ENCODE measurements at places on chromosomes 13 and 19.

DNA sequence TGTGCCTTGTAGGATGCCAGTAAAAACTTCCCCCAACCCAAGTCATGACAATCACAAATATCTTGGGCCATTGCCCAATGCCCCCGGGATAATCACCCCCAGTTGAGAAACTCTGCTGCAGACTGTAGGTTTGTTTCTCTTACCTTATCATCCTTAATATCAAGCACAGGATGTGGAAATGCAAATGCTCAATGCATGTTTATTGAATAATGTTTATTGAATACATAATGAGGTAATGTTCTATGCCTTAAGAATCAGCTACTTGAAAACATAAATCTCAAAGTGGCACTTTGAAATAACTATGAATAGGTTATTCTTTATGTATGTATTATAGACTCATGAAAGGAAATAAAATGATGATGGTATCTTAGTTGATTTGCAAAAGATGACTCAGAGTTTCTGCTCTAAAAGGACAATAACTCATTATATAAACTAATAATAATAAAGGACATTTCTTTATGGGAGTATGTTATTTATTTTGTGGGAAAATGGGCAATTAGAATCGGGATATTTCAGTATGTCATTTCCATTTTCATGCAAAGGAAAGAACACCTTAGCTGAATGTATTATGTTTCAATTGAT is 414.2 kb downstream of the EFNB2 start:
- DNase-seq, result no peak

DNA sequence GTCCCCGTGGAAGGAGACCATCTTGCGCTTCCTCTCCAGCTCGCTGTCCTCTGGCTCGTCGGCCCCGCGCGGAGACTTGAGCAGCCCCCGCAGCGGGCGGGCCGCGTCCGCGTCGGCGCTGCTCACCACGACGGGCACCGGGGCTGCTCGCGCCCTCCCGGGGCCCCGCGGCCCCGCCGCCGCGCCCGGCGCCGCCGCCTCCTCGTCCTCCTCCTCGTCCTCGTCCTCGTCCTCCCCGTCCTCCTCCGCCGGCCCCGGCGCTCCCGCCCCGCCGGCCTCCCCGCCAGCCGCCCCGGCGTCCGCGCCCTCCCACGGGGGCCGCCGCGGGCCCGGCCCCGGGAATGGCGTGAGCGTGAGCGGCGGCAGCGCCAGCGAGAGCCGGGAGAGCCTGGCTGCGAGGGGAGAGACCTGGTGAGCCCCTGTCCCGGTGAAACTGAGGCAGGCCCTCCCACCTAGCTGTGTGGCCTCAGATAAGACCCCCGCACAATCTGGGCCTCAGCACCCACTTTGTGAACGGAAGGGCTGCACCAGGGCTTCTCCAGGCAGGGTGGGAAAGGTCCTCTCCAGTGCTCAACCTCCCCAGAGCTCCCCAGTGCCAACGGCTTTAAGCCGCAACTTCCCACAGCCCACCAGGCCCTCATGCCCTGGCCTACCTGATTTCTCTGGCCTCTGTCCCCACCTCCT is 17.8 kb downstream of the LMTK3 start:
- no peak for DNase-seq

DNA sequence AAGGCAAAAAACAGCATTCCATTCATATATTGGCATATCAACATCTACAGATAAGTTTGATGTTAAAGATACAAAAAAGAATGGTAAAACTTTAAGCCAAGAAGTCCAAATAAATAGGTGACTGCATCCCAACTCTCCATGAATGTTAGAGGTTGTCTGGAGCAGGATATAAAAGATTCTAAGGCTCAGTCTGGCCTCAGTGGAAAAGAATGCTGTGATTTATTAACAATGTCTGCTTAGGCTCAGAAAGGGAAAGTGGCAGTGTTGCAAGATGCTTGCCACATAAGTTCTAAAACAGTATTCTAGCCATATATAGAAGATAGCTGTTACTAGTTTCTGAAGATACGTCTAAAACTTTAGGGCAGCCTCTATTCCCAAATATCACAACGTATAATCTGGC is 179.8 kb upstream of the NBEA start:
- no peak for DNase-seq

DNA sequence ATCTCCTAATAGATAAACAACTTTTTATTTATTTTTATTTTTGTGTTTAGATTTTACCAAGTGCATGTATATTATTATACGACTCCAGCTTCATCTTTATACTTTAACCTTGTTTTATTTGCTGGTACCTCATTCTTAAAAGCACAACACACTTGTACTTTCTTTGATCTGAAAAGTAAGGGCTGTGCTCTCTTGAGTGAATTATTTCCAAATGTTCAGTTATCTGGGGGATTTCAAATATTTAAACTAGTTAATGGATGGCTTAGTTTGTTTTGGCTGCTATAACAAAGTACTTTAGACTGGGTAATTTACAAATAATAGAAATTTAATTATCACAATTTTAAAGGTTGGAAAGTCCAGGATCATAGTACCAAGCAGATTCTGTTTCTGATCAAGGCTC is 1148.2 kb upstream of the PCDH9 start:
- DNase-seq, result no peak

DNA sequence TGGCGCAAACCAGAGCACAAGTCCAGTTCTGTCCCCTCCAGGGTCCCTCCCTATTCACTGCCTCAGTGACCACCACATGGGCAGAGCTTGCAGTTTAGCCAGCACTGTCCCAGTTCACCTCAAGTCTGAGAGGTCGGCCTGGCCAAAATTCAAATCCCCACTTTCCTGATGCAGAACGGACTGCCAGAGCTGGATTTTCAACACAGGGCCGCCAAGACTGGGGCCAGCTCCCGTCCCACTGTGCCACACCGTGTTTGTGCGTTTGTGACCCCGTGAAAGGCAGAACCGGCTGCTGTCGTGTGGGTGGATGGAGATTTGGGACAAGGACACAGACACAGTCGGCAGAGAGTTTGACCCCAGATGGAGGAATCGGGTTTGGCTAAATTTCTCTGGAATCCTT is 176.7 kb downstream of the URI1 start:
- DNase-seq, result no peak

DNA sequence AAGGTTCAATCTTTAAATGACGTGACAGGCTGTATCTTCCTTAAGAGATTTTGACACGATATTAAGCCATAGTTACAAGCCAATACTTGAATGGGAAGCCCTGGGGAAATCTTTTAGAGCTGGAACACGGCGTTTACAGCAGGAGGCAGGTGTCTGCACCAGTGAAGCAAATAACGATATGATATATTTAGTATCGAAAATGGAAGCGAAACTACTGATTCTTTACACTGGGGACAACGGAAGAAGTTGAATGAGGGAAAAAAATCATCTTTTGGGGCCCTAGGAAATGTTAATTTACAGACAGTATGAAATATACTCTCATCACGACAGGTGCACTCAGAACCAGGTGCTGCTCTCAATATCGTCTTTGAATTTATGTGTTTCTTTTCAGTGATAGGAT is 793.9 kb upstream of the PCDH20 start:
- no peak for DNase-seq

- DNase-seq, result no peak
Measured at GRCh38 chr13:30664689-30665275, 47.1 kb downstream of the USPL1 start.

GRCh38 chr13:40192452-40192851 is 474.0 kb downstream of the FOXO1 start:
- no peak for DNase-seq

GRCh38 chr19:49201042-49201441 is 43.5 kb downstream of the TRPM4 start:
- DNase-seq, result no peak

DNA sequence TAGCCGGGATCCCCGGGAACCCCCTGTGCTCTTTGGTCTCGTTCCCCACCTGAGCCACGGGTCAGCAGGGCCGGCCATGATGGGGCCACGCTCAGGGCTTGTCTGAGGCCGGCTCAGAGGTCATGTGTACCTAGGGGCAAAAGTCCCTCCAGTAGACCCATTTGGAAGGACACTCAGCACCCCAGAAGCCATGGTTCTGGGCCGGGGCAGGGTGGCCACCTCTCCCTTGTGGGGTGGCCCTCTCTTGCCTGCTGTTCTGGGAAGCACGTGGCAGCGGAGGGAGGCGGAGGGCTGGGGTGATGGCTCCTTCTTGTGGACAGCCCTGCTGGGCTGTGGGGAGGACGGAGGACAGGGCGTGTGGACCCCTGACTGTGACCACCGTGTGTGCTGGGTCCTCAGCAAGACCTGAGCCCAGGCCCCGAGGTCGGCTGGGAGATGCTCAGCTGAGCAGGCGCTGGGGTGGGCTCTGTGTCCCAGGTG is 6.4 kb upstream of the PEAK3 start:
- DNase-seq, result no peak

- no peak for DNase-seq
Measured at GRCh38 chr13:85608255-85608829, 190.9 kb downstream of the SLITRK6 start.

DNA sequence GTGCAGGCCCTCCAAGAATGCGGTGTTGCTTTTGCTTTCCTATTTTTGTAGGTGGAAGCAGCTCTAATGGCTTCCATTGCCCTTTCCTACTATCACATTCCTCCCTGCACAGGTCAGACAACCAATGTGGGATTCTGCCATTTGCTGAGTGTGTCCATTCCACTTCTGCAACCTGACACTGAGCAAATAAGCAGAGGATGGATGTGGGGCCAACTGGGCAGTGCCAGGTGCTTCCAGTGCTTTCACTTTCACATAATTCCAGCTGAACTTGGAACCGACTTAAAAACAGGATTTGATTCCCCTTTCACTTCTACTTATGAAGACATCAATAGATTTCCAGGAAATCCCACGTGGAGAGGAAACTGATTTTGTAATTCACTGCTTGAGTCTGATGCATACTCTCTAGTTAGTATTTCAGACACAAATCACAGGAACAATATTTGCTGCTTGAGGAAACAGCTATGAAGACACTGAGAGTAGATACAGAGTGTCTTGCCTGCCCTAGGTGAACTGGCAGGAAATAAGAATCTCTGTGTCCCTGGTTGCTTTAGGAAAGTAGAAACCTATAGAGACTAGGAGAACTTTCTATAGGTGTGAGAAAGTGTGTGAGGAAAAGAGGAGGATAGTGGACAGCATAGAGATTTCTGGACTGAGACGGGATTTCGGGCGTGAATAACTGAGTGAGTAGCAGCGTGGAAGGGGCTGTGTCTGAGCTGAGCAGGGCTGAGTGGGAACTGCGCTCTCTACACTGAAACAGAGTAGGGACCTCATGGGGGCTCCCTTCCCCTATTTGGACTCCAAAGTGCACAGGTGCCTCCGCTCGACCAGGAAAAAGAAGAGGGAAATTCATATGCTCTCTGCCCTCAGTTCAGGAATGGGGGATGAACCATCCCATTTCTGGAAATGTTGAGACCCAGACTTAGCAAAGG is 22.5 kb downstream of the LGALS16 start:
- DNase-seq, result no peak

GRCh38 chr19:16930753-16931152 is 42.0 kb downstream of the F2RL3 start:
- no peak for DNase-seq

DNA sequence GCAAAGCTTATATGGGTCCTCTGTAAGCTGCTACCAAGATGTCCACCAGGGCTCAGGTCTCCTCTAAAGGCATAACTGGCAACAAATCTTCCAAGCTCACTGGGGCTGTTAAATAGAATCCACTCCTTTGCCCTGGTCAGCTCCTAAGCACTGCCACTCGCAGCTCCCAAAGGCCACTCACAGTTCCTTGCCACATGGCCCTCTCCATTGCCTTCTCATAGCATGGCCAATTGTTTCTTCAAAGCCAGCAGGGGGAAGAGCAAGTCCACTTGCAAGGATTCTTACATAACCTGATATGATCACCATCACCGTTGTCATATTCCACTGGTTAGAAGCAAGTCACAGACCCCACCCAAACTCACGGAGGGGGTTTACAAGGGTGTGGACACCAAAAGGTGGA is 199.5 kb downstream of the SUCLA2 start:
- DNase-seq, result no peak

DNA sequence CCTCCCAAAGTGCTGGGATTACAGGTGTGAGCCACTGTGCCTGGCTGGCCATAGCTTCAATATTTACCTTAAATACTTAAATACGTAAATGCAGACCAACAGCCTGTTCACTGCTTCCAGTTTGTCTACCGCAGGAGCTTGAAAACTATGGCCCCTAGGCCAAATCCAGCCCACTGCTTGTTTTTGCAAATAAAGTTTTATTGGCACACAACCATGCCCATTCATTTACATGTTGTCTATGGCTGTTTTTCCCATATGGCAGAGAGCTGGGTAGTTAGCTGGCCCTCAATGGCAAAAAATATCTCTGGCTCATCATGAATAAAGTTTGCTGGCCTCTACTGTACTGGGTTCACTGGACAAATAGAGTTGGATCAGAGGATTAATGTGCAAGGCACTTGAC is 11.8 kb downstream of the PRR12 start:
- DNase-seq, result no peak

- no peak for DNase-seq
Measured at GRCh38 chr19:46571495-46571894, 29.6 kb upstream of the CALM3 start.

DNA sequence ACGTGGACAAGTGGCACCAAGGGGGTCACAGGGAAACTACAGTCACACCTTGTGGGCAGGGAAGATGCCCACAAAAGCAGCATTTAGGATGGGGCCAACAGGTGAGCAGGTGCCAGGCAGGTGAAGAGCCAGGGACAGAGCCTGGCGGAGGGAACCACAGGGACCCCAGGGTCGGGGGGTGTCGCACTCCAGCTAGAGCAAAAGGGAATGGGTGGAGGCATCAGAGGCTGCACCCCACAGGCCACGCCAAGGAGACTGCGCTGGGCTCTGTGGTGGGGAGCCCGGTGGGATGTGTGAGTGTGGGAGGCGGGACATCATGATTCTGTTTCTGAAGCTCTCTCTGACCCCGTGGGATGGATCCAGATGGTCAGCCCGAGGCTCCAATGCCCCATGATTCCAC is 66.7 kb downstream of the EPS15L1 start:
- DNase-seq, result no peak

GRCh38 chr13:108368250-108368905 is 98.9 kb downstream of the TNFSF13B start:
- DNase-seq, result no peak

DNA sequence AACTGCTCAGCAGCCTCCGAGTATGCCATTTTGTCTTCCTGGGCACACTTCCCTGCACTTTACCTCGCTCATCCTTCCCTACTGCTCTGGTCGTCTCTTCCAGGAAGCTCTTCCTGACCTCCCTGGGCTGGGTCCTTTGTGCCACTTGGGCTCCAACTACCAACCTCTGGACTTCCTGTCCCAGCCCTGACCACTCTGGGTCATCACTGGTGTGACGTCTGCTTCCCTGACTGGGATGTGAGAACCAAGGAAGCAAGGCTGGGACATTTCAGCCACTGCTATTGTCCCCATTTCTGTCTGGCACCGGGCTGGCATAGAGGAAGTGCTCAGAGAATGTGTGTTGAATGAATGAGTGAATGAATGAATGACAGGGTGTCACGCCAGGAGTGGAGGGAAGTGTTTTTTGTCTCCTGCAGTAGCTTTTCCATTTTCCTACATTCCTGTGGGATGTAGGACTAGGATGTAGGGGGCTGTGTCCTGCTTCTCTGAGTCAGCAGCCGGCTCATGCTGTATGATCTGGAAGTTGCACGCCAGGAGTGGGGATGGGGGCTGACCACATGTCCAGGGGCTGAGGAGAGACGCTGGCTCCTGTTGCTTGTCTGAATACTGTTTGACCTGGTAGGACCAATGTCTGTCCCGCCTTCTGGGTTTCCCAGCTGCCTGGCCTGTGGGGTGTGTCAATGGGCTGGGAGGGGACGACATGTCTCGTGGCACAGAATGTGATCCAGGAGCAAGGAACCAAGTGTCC is 14.7 kb downstream of the NOVA2 start:
- DNase-seq, result no peak

Data from NCI-H2107 (cell line).